Karpas-422 (cell line): ENCODE measurements at places on chromosomes 2 and 18. TPM values are rescaled to one million over a fixed set of nuclear protein-coding genes. Genes with fewer than 3 reads are reported as not detected.
A peak's percentile ranks its signal among the peaks of the same experiment; 100 is the strongest.

DNA sequence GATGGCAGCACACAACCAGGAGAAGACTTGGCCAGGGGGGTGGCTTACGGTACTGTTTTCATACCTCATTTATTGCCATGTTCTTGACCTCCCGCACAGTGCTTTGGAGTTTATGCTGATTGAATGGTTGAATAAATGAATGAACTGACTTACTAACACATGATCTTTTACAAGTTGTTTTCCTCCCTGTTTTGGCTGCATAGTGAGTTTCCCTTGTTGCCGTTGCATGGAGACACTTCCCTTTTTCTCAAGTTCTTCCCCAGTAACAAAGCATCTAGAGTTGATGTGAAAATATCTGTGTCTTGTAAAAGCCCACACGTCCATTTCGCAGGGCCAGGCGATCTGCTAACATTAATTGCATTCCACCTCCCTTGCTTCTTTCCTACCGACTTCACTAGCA is 35.7 kb upstream of the RAB1A start:
- peak; percentile 52 for DNase-seq

DNA sequence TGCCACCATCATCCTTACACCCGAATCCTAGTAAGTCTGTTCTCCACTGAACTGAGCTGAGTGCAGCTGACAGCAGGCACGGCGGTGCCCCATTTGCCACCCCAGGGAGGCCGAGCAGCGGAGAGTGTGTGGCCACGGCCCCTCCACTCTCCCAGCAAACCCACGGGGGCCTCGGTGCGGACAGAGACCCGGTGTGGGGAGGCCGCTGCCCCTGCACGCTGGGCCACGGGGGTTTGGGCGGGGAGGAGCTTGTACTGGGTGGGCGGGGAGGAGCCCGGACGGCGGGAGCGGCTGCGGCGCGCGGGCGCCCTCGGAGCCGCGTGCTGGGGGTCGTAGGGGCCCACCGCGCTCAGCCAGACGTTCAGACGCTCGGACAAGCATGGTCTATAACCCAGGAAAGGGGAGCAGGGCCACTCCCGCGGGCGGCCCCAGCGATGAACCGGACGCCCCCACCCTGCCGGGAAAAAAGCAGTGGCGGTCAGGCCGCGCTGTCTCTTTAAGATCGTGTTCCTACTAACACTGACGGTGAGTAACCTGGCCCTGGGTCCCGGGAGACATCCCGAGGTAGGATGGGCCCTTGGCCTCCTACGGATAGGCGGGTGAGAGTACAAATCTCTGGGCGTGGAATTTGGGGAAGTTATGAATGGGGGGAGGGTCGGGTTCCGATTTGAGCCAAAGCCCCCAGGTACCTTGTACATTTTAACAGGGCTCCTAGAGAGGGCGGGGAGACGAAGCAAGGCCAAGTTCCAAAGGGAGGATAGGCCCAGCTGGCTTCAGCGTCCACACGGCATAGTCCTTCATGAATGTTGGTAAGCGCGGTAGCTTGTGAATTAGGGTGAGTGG is at the start of gene ITPRIPL1:
ITPRIPL1 (plus strand) TSS at position 277 of the 843 bp plus-strand sequence; CDS start at position 800, 523 bp downstream.
- peak; percentile 74 for DNase-seq

- DNase-seq: no peak
Observed at GRCh38 chr2:101758001-101758400, 60.5 kb downstream of the MAP4K4 start.

DNA sequence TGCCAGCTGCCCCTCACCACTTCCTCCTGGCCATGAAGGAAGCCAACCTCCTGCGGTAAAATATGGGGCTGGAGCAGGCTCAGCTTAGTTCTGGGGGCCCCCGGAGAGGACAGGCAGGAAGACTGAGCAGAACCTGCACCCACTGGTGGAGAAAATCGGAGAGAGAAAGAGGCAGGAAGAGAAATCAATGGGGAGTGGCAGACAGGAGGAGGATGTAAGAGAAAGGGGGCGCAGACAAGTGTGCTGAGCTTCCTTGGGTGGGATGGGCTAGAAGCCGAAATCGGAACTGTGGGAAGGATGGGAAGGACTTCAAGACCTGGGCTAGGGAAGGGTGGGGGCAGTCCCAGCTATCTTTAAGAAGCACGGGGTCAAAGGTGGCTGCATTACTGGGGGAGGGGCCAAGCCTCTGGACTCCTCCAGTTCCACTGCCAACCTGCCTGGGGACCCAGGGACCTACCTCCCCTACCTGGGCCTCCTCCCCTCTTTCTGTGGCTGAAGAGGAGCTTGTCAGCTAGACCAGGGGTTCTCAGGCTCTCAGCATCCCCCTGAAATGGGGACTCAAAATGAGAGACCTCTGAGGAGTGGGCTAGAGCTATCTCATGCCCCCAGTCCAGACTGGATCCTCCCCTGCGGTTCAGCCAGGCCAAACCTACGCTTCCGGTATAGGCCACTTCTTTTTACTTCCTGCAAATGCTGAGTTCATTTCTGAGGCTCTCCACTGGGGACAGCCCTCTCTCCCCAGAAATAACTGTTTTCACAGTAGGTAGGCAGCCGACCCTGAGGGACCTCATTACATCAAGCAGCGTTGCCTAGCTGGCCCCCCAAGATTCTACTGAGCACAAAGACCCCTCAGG is 33.6 kb upstream of the B3GNT7 start:
- DNase-seq: peak; percentile 54

TRIP12 gene
- total RNA-seq: 187 and 194 TPM in 2 replicates

CCDC102B gene
- total RNA-seq: 7.5 and 10.0 TPM in 2 replicates

CDH2 gene
- total RNA-seq: not detected in 2 replicates

EPAS1 gene
- total RNA-seq: not detected in 2 replicates
